ENCODE measurements at places on chromosomes 12 and 14.
A peak's percentile ranks its signal among the peaks of the same experiment; 100 is the strongest.

- DNase-seq: no peak
These were observed 411.2 kb downstream of the DAD1 start for GRCh38 chr14:22177870-22178269.

- peak; percentile 88 for DNase-seq
These were observed 153.8 kb downstream of the MED13L start for GRCh38 chr12:116123451-116124258.

- DNase-seq: no peak
These were observed 8.6 kb upstream of the CHD4 start for GRCh38 chr12:6615802-6616201.

DNA sequence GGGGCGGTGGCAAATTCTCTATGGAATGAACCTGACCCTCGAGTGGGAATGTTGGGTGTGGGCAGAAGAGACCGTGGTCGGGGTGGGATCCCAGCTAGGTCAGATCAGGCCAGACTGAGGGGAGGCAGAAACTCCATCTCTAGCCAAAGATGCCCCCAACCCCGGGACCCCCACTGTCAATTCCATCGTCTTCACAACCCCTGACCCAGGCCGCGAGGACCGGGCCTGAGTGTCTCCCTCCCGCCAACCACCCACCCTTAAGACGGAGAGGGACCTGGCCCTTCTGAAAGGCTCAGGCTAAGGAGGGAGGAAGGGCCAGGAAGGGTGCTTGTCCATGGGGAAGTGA is 760 bp downstream of the PLEKHD1 start:
- no peak for DNase-seq

DNA sequence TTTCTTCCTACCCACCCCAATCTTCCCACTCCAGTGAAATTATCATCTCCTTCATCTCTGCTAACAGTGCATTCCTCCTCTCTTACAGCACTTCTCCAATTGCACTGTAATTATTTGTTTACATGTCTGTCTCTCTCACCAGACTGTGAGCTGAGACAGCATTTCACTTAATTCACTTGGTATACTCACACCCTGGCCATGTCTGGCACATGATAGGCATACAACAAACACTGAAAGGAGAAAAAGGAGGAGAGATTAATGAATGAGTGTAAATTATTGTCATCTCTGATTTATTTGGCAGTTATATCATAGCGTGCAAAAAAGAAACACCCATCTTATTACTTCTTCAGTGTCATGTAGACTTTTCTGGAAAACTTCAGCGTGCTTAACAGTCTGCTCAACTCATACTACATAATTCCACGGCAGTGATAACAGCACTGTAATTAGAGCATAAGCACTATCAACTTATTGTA is 452.3 kb downstream of the ADAMTS20 start:
- no peak for DNase-seq

DNA sequence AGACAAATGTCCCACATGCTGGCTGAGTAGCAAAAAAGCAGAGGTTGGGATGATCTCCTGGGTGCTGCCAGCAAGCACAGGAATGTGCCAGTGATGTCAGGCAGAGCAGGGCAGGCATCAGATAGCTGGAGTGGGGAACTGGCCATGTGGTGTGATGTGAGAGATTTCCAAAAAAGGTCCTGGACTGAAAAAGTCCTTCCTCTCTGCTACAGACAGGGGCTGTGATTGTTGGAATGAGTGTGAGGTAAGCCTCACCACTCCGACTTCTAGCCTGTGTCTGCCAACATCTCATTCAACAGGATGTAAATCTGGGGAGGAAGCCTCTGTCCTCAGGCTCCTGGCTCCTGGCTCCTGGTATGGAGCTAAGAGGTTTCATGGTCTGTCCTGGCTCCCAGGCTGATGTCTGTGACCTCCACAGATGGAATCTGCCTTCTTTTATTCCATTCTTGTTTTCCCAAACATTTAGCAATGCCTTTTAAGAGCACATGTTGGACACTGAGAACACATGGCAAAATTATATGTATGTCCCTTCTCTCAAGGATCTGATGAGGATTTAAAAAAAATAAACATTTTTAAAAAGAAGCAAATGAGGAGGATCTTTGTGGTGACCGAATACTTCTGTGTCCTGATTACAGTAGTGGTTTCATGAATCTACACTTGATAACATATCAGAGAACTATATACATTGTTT is 50.1 kb upstream of the STK38L start:
- no peak for DNase-seq

DNA sequence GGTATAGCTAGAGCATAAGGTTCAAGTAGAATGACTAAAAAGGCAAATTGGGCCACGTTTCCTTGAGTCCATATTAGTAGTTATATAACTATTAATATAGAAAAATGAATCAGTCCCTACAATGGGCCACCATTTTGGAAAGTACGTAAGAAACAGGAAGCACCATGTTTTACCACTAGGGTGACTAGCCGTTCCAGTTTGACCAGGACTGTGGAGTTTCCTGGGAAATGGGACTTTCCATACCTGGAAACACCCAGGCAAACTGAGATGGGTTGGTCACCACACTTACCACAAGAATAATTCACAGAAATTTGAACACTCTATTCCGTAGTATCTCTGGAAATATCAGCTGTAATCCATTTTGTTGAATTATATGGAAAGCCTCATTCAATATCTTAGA is 2.1 kb upstream of the MAGOHB start:
- no peak for DNase-seq

GRCh38 chr14:44531658-44532057 is 24.6 kb upstream of the FSCB start:
- DNase-seq: no peak

GRCh38 chr12:93134175-93134890 is 205.2 kb upstream of the EEA1 start:
- no peak for DNase-seq

DNA sequence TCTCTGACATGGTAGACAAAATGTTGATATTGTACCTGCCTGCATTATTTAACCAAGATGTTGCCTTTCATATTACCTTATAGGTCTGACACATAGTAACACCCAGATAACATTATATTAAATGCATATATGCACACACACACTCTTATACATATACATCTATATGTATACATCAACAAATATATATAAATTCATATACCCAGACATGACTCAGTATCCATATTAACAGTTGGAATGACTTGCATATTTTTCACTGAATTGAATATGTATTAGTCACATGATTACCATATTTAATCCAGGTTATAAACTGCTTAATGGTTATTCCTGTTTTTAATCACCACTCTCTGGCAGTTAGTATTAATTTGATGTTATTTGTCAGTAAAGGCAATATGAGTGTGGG is 85.2 kb downstream of the PAX9 start:
- no peak for DNase-seq

Measured in NCI-H345 (cell line).